ENCODE measurements at places on chromosomes 13 and 19.

DNA sequence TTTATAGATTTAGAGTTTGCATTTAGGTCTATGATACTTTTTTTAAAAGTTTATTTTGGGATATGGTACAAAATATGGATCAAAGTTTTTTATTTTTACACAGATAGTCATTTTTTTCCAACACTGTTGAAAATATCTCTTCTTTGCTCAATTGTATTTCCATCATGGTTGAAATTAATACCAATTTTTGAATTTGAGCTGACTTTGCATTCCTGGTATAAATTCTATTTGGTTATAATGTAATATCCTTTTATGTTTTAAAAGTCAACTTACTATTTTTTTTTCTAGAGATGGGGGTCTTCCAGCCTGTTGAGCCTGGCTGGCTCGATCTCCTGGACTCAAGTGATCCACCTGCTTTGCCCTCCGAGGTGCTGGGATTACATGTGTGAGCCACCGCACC, 620.1 kb downstream of the OLFM4 start:
- no peak for DNase-seq

- DNase-seq, result peak; percentile 15
Measured at GRCh38 chr19:36527341-36527740, 730 bp downstream of the ZNF260 start.

GRCh38 chr19:53962887-53963431, at the start of gene CACNG8:
Gene CACNG8 (plus strand): TSS chr19:53962937.
- no peak for DNase-seq

GRCh38 chr13:48678316-48678715, 24.6 kb downstream of the CYSLTR2 start:
- no peak for DNase-seq

DNA sequence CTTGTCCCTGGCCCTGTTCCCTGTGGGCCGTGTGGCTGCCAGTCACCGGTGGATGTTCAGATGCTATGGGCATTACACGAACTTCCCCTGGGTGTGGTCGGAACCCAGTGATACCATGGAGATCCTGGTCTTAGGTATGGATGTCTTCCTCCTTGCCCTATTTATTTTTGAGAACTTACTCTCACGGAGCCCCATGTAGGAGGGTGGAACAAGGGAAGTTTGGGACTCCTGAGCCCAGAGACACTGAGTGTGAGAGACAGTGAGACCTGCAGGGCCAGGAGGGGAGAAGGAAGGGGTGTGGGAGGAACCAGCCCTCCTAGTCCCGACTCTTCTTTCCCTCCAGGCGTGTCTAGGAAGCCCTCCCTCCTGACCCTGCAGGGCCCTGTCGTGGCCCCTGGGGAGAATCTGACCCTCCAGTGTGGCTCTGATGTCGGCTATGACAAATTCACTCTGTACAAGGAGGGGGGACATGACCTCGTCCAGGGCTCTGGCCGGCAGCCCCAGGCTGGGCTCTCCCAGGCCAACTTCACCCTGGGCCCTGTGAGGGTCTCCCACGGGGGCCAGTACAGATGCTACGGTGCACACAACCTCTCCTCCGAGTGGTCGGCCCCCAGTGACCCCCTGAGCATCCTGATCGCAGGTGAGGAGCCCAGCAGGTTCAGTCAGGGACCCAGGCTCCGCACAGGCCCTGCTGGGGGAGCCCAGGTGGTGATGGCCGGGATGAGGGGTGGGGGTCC, 14.9 kb upstream of the KIR3DL3 start:
- DNase-seq, result no peak

Measured in fibroblast of mammary gland (primary cell).